Stimulated activated CD8-positive, alpha-beta memory T cell treated with anti-CD3 and anti-CD28 coated beads, Interleukin-2, amount 100 ng/mL, for 1 hour (primary cell): ENCODE measurements at places on chromosomes 3 and 15.

DNA sequence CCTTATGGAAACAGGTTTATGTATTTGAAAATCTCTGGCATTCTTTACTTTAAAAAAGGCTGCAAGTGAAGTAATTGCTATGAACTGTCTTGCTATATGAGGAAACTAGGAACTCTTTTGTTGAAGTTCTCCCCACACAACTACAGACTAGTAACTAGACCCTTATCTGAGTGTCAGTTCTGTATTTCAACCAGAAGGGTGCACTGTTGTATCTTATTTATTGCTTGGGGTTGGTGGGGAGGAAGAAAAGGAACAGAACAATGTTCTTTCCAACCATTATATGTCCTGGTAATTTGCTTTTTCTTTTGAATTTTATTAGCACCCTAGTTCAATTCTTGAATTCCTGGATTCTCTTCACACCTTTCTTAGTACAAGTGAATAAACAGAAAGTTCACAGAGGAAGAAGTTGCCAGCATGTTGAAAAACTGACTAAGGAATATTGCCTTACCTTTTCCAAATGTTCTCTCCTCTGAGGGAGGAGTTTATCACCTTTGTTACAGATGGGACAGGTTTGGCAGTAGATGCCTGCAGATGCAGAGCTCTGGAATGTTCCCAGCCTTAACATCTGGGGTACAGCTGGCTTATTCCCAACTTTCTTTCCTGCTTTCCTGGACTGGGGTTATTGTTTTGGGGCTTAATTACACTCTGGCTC, 162.4 kb upstream of the CFAP20DC start:
- DNase-seq: no peak

DNA sequence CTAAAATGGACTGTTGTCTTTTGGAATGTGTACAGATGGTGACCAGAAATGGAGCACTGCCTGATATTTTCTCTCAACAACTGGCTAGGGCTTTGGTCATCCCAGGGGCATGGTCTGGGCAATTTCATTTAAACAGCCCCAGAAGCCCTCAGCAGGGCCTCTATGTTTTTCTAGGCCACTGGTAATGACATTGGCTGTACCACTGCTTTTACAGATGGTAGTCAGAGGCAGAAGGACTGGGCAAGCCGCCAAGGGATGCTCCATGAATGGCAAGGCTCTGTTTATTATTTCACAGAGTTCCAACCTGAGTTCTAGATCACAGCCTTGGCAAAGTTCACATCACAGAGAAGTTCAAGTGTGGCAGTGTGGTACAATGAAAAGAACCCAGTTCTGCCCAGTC, 37.0 kb upstream of the LMCD1 start:
- DNase-seq: no peak

DNA sequence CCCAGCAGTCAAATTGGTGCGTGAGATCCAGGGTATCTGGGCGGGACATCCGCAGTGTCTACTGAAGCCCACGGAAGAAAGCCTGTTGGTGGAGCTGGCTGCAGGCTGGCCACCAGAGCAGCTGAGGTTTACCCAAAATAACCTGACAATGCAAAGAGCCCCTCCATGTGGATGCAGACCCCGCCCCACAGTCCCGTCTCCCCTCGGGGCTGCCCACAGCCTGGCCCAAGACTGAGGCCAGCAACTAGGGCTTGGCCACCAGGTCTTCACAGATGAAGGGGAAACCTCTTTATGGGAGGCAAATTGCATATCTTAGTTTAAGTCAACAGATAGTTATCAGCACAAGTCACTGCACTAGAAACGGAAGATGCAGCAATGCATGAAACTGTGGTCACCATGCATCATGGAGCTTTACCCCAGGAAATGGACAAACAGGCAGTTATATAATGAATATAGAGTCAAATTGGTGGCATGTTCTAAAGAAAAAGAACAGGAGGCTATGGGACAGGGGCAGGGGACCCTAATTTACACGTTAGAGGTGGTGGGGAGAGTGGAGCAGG, 86.3 kb downstream of the ARNT2 start:
- no peak for DNase-seq

DNA sequence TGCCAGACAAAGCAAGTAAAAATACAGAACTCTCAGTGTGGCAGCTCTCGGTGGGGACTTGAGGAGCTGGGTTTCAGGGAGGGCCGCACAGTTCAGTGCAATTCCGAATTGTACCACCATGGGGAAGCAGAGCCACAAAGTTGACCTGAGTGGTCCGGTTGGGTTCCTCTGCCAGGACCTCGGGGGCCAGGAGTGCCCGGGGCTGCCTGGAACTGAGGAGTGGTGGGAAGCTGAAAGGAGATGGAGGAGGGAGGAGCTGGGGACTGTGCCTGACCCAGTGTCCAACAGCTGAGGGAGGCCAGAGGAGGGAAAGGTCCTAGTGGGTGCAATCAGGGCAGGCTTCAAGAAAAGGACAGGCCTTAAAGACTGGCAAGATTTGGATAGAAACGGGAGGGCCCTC, 32.2 kb upstream of the TRH start:
- no peak for DNase-seq
